ENCODE measurements at places on chromosomes 2 and 18.

DNA sequence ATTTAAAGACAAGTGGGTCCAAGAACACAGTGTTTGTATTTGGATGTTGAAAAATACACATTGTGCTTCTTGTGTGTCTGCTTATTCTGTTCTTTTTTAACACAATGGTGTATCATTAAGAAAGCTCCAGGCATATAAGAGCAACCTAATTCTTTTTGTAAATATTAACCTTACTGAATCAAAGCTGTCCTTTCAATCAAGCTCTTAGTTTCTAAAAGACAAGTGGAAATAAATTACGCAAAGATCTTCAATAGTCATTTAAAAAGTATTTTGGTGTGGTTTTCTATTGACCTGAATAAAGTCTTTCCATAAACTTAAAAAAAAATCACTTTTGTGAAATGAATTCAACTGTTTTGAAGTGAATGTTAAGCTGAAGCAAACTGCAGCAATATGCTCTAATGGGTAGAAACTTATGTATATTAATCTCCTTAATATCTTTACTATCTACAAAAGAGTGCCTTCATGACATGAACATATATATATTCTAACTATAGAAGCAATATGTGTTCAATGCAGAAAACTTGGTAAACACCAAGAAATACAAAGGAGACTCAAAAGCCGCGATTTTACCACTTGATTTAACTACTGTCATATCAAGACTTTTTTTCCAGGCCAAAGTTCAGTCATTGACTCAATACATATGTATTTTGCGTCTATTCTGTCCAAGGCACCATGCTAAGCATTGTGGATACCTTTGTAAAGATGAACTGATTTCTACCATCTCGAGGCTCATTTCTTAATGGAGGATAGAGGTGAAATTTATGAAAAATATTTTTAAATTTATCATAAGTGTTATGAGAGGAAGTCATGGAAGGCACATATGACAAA is 97.7 kb downstream of the ARHGAP15 start:
- DNase-seq: no peak

GRCh38 chr2:208012449-208012848 is 12.9 kb downstream of the PLEKHM3 start:
- DNase-seq: no peak

DNA sequence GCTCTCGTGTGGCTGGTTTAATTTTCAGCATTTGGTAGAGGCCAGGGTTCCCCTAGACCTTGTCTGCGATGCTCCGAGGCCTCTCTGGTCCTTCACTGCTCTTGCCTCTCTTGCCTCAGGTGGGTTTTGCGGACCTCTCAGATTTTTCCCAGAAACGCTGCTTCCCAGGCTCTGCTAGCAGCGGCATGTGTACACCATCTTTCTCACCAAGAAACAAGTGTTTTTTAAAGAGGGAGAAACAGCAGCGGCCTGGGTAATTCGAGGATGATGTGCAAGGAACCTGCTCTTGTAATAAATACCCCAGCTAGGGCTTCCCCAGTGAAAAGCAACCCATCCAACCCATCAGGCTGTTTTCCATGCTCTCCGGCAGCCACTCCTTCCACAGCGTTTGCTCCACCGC is 33.5 kb upstream of the COL6A3 start:
- no peak for DNase-seq

GRCh38 chr18:3319399-3319798 is 57.5 kb downstream of the MYL12B start:
- DNase-seq: no peak

DNA sequence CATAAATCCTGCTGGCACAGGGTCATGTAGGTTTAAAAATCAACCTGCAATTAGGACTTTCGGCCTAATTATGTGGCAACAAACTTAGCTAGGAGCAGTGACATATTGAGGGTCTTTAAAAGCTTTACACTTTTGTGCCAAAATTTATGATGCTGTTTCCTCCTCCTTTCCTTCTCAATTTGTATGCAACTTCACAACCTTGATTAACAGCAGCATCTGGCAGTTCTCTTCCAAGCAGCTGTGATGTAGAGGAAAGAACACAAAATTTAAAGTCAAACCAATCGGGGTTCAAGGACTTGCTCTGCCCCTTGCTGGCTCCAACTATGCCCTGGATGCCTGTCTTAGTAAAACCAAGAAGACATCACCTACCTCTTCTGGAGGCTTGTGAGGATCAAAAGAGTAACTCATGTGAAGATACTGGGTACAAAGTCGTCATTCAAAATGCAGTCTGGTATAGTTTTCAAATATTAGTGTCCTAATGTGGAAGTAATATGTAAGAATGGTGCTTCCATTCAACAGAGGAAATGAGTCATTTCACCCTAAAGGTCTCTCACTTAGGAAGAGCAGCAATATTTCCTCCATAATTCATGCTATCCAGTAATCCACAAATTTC is 94.7 kb downstream of the ANKRD44 start:
- peak; percentile 34 for DNase-seq

DNA sequence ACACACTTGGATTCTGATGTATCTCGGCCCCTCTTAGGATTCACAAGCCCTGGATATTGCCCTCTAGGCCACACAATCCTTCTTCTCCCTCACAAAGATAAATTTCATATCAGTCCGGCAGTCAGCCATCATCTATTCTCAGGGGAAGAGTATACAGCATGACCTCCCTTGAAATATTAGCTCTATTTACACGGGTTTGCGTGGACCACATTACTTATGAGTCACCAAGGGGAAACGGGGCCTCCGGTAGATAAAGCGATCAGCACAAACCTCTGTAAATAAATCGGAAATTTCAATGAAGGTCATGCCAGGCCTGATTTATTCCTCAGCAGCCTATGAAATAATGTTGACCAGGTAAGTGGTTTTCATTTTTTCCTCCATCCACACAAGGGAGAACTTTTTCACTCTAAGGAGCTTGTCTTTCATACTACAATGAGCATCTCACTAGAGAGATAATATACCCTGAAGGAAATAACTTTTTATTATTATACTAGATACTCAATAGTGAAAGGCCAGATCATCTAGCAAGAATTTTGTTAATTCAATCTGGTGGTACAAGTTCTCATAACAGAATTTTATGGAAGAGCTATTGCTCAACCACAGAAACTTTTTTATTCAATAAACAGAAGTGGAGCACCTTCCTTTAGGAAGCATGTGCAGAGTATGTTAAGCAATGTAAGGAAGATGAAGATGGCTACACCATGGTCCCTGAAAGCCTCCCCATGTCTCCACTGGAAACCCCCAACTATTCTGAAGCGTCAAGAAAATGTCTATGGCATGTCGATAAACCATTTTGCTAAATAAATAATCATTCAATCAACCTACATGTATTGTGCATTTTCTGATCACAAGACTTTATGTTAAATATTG is 125.2 kb upstream of the PIK3C3 start:
- no peak for DNase-seq

- no peak for DNase-seq
Measured at GRCh38 chr2:128613351-128613750, 294.7 kb upstream of the HS6ST1 start.

DNA sequence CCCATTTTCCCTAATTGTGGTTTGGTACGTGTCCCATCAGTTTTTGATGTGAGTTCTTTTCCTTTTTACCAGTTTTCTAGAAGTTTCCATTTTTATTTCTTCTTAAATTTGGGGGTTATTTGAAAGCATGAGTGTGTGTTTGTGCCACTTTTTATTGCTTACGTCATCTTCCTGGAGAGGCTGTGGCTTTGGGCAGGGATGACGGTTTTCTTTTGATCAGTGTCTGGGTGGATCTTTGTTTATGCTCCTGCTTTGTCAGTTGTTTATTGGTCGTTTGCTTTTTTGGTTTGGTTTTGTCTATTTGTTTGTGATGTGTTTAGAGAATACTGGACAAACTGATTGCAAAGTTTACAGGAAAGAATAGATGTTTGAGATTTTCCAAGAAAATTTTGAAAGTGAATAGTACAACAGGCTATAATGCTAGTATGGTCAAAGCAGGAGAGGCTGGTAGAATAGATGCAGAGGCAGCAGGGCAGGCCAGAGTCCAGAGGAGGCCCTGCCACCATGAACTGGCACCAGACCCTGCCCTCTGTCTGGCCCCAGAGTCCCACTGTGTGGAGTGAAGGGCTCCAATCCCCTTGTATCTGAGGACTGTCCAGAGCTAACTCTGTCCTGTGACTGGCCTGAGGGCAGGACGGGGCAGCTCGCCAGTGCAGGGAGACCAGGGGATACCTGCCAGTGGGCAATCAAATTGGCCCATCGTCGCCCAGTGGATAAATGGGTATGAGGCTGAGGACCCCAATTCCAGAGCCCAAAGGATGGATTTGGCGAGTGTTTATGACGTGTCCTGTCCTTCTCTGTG is 23.4 kb upstream of the SNED1 start:
- DNase-seq: peak; percentile 61

- DNase-seq: no peak
Measured at GRCh38 chr2:164479460-164479859, 141.8 kb downstream of the GRB14 start.

DNA sequence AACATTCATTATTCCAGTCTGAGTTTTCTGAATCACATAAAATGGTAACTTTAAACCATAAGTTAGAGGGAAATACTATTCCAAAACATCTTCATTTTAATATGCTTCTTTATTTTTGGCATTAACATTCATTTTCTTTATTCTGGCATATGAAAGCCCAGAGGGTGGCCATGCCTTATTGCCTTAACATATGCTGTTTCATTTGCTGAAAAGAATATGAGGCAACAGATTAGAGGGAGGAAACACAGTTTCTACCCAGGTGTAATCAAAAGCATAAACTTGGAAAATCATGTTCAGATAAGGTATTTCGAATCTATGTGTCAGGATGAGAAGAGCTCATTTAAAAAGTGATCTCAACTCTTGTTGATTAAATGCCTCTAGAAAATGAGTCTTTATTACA is 379.9 kb upstream of the DSEL start:
- DNase-seq: no peak

- DNase-seq: no peak
Measured at GRCh38 chr2:72011370-72011689, 136.3 kb downstream of the CYP26B1 start.

GRCh38 chr2:8684878-8685696 is 3.2 kb downstream of the ID2 start:
- peak; percentile 48 for DNase-seq

DNA sequence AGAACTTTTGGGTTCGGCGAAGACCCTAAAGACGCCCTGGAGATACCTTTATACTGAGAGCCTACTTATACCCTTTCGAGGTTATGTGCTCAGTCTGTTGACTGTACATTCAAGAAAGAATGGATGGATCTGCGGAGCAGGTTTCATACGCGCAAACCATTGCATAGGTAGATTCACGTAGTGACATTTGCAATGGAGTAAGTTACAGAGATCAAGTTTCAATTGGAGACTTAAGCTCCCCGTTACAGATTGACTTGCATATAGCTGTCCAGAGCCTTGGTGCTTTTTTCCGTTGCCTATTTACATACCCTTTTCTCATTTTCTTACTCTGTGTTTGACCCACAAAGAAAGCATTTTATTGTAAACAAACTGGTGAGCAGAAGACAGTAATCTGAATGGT is 923 bp downstream of the PSMD1 start:
- DNase-seq: no peak

DNA sequence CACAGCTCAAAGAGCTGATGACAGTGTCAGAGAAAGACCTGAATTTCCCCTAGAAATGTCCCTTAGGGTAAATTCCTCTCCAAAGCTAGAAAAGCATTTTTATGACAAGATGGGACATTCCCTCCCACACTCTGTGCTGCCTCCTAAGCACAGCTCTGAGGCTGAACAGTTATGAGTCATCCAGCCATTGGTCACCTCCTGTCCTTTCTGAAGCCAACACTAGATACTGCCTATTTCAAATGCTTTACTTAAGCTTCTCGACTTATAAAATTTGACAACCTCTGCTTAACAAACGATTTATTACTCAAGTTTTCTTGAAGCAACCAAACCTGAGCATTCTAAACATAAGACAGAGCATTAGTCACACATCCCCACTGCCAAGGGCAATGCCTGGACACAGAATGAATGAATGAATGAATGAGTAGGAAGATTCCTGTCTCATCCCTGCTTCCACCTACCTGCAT is 35.4 kb downstream of the B4GALT6 start:
- no peak for DNase-seq

GRCh38 chr2:179825494-179825893 is 35.9 kb downstream of the ZNF385B start:
- DNase-seq: no peak

DNA sequence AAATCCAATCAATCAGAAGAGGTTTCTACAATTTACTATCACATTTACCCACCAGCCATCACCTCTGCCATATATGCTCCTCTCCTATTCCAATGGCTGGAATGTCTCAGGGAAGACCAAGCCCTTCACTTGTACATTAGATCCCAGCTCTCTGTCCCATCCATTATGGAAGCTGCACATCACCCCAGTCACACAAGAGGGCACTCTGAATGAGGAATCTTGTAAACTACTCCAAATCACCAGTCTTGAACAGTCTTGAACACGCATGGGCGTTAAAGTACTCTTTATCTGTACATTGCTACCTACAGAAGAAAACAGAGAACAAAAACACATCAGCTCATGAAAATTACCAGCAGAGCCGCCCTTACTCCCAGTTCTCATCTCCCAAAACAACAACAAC is 38.7 kb downstream of the ZC3H8 start:
- DNase-seq: no peak

DNA sequence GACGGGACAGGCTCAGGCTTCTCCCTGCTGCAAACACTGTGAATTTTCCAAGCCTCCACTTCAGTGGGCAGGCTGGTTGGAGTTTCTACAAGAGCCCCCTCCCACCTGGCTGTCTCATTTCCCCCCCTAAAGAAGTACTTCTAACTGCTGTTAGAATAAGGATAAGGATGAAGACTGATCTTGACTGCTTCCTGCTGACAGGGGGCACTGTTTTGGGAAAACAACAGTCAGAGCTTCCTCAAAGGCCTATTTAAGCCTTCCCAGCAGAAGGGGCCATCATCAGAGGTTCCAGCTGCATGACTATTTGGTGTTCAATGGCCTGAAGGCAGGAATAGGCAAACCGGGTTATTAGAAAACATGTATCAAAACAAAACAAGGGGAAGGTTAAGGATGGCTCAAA is 1162.8 kb downstream of the DSC3 start:
- no peak for DNase-seq

GRCh38 chr18:3089579-3089978 is 76.6 kb upstream of the LPIN2 start:
- no peak for DNase-seq

- DNase-seq: no peak
Measured at GRCh38 chr18:79371561-79372121, 24.1 kb upstream of the NFATC1 start.
